ENCODE measurements at places on chromosomes 6 and 20.

- no peak for DNase-seq
These were observed 3.8 kb downstream of the TMEM14A start for GRCh38 chr6:52674666-52675065.

DNA sequence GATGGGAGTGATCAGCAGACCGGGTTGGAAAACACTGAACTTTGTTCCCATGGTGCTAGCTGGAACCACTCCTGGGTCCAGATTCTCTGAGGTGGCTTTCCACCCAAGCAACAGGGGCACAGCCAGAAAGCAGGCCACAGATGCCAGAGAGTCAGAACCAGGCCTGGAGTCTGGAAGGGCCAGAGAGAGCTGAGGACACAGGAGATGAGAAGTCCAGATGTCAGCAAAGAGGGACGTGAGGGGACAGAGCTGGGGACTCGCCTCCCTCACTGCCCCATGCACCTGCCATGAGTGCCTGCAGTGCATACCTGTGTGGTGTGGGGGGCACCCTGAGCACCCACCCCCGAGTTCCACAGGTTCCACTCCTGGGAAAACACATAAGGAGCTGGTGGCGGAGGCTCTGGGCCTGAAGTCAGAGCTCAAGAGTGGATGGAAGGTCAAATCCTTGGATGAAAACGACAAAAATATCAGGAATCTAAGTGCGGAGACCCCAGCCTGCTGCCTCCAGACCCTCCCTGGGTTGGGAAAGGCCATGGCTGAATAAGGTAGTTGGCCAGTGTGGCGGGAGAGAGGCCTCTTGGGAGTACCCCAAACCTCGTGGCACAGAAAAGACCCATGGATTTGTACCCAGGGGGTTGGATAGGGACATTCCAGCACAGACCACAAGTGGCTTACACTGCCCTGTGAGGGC is 224.2 kb downstream of the SYNDIG1 start:
- no peak for DNase-seq

DNA sequence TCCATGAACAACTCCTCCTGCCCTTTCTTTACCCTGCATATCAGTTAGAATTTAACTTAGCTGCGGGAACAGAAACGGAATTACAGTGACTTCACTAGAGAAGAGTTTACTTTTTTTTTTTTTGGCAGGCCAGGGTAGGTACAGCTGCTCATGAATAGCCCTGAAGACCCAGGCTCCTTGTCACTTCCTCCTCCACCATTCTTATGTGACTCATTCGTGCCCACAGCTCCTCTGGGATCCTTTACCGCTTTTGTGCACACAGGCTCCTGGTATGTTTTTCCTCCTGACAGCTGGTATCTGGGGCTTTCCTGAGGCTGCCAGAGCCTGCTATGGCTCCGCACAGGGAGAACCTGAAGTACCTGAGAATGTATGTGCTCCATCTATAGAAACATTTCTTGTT is 3.9 kb upstream of the KCNS1 start:
- DNase-seq, result peak; percentile 94

DNA sequence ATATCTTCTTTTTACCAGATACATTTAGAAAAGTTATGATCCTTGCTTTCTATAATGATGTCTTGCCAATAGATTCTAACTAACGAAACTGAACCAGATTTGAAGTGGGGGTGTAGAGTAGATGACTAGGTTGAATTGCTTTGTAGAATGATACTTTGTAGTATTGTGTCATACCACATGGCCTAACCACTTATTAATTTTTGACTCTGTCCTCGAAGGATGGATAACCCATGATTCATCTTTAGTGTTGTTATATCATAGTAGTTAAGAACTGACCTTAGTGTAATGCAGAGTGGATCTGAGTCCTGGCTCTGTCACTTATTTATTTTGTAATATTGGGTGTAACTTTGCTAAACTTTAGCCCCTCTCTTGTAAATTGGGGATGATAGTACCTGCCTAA is 4.5 kb downstream of the PHF3 start:
- DNase-seq, result peak; percentile 72

GRCh38 chr6:106977246-106977645 is 2.7 kb upstream of the CD24 start:
- DNase-seq, result no peak

GRCh38 chr6:24566020-24566767 is 71.4 kb downstream of the ALDH5A1 start:
- peak; percentile 8 for DNase-seq

GRCh38 chr6:14151773-14152172 is 34.2 kb downstream of the CD83 start:
- DNase-seq, result no peak

- no peak for DNase-seq
These were observed 435 bp downstream of the PTCRA start for GRCh38 chr6:42916288-42916687.

DNA sequence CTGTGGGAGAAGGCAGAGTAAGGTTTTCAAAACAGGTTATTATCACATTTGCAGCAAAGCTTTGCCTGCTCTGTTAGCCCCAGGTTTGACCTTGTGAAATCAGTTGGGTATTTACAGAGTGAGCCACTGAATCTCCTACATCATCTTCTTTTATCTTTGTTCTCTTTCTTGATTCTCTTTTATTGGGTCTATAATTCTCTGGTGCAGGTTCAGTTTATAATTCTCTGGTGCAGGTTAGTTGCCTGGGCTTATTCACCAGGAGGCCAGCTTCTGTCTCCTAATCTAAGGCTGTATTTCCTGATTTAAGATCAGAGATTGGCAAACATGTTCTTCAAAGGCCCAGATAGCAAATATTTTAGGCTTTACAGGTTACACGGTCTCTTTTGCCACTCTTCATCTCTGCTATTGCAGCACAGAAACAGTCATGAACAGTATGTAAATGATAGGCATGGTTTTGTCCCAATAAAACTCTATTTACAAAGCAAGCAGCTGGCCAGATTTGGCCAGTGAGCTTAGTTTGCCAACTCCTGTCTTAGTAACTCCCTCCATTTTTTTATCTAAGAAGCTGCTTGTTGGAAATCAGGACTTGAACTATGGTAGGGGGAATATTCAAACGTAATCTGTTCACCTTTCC is 205.0 kb upstream of the RIMS1 start:
- no peak for DNase-seq

DNA sequence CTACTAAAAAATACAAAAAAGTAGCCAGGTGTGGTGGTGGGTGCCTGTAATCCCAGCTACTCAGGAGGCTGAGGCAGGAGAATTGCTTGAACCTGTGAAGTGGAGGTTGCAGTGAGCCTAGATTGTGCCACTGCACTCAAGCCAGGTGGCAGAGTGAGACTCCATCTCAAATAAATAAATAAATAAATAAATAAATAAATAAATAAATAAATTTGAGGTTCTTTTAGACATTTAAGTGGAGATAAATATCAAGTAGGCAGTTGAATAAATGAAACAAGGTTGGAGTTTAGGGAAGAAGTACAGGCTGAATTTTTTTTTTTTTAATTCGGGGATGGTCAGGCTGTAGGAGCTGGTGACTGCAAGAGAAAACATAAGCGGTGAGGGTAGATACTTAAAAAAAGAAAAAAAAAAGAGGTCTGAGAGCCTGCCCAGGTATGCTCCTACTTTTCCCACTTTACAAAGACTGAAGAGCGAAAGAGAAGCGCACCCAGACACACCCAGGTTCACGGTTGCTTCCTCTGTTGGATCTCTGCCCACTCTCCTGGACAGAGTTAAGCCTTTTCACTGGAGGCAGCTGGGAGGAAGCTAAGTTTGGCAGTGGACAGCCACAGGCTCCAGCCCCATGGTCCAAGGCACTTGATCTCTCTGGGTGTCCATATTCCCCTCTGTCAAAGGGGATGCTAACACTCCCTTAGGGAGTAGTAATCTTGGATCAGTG is 100.9 kb upstream of the PRDM1 start:
- DNase-seq, result no peak

GRCh38 chr6:156977527-156978291 is 200.5 kb downstream of the ARID1B start:
- peak; percentile 51 for DNase-seq

DNA sequence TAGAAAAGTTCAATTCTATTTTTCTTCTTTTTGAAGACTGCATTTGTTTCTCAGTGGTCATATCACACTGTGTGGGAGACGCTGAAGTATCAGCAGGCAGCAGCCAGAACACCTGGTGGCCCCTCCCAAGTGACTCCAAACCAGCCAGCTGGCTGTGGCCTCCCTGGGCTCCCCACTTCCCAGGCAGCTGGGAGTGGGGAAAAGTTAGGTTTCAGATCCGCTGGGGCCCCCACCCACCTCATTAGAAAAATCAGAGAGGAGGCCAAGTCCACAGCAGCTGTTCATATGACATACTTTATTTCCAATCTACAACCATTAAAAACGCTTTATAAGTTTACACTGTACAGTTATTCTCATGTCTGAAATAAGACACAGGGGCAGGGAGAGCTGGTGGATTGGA is 3.6 kb upstream of the DSN1 start:
- DNase-seq, result no peak

Measured in fibroblast of skin of back (primary cell).